Fibroblast of villous mesenchyme (primary cell): ENCODE measurements at places on chromosomes 6 and 20. TPM values are rescaled to one million over a fixed set of nuclear protein-coding genes. Genes with fewer than 3 reads are reported as not detected.

The SYNDIG1 gene
- total RNA-seq = under 0.01 TPM in 1 of 2 replicates, not detected in the other

- DNase-seq = peak; percentile 27
These were observed 17.1 kb upstream of the BEND3 start for GRCh38 chr6:107132330-107132954.

GRCh38 chr6:25013246-25013645 lies 77.5 kb upstream of the RIPOR2 start:
- DNase-seq = no peak

DNA sequence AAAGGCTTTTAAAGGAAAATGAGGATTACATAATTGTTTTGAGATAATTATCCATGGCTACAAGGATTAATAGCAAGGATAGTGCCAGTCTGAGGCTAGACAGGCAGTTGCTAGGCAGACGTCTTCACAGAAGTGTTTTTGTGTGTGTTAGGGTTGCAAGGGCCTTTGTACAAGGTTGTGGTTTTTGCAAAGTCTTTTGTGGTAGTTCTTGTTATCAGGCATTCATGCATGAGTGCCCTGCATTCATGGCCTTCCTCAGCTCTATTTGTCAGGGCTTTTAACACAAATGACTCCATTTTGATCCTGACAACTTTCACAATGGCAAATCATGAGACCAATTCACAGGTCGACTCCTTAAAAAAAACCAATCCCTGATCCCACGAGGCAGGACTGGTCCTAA lies 68.1 kb upstream of the TXNDC5 start:
- DNase-seq = no peak

The LAMA2 gene
- 40.2 and 49.6 TPM in 2 replicates for total RNA-seq

- no peak for DNase-seq
These were observed 91.7 kb downstream of the JARID2 start for GRCh38 chr6:15337582-15337981.

The MYBL2 gene
- 11.7 and 13.2 TPM in 2 replicates for total RNA-seq

DNA sequence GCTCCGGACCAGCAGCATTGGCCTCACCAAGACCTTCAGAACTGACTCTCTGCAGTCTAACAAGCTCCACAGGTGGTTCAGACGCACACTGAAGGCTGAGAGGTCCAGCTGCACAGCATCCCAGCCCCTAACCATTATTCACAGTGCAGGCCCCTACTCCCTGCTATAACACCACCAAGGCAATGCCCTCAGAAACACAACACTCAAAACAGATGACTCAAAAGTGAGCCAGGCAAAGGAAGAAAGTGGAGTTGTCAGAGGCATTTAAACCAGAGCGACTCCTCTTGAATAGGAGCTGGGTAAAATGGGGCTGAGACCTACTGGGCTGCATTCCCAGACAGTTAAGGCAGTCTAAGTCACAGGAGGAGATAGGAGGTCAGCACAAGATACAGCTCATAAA lies 20.5 kb upstream of the MC3R start:
- no peak for DNase-seq

DNA sequence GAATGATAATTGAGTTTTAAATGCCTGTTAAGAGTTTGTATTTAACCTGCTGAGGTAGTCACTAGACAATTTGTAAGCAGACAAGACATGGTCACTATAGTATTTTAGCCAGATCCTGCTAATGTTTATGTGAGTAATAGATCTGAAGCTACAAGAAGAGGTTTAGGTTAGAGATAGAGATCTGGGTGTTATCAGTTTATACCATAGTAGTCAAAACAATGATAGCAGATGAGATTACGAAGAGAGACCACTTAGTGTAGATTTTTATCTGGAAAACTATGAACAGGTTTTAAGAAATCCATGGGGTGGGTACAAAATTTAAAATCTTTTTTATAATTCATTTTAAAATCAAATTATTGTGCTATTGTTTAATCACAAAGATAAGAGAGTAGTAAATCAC lies 47.5 kb downstream of the PHIP start:
- no peak for DNase-seq

The TGM3 gene
- total RNA-seq = not detected in 2 replicates

The DUSP15 gene
- total RNA-seq = 0.32 TPM in 1 of 2 replicates, not detected in the other

DNA sequence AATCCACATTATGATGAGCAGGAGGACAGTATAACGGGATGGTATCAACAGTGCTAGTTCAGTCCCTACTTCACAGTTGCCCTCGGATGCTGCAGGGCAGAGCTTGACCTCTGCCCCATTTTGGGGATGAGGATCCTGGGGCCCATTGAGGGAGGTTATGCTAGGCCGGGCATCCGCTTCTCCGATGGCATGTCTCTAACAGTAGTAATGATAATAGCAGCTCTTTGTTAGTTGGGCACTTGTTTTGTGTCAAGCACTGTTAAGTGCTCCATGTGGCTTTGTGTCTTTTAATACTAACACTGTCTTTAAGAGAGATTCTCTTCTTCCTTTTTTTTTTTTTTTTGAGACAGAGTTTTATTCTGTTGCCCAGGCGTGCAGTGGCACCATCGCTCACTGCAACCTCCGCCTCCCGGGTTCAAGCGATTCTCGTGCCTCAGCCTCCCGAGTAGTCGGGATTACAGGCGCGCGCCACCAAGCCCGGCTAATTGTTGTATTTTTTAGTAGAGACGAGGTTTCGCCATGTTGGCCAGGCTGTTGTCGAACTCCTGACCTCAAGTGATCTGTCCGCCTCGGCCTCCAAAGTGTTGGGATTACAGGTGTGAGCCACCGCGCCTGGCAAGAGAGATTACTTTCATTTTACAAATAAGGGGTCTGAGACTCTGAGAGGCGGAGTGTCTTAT lies 1.1 kb downstream of the MAPRE1 start:
- DNase-seq = peak; percentile 11

DNA sequence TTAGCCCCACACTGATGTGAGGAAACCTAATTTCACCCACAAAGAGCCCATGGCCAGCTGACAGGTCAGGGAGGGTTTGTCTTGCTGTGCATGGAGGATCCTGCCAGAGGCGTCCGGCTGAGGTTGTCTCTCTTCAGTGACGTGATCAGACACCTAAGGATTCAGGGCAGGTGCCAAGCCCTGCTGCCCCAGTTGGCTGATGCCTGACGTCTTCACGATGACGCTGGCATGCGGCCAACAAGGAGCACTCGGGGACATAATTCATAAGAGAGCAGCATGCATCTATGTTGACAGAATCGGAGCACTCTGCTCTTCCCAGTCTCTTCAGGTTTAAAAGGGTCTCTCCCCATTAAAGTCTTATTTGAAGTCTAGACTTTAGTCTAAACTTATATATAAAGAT lies 47.8 kb downstream of the PSMB1 start:
- no peak for DNase-seq

DNA sequence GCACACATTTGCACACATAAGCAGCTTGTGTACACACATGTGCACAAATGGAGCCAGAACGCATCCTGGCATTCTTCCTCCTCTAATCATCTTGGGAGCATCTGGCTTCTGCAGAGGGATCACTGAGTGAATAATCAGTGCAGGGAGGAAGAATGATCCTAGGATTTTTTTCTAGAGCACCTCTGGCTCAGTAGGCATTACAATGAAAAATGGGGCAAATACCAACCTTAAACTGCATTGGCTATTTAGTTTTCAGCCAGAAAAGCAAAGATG lies 205.7 kb upstream of the TCF21 start:
- DNase-seq = peak; percentile 49

The GPLD1 gene
- under 0.01 and 0.43 TPM in 2 replicates for total RNA-seq

GRCh38 chr6:139367810-139368351 lies 6.6 kb downstream of the CITED2 start:
- DNase-seq = peak; percentile 43

DNA sequence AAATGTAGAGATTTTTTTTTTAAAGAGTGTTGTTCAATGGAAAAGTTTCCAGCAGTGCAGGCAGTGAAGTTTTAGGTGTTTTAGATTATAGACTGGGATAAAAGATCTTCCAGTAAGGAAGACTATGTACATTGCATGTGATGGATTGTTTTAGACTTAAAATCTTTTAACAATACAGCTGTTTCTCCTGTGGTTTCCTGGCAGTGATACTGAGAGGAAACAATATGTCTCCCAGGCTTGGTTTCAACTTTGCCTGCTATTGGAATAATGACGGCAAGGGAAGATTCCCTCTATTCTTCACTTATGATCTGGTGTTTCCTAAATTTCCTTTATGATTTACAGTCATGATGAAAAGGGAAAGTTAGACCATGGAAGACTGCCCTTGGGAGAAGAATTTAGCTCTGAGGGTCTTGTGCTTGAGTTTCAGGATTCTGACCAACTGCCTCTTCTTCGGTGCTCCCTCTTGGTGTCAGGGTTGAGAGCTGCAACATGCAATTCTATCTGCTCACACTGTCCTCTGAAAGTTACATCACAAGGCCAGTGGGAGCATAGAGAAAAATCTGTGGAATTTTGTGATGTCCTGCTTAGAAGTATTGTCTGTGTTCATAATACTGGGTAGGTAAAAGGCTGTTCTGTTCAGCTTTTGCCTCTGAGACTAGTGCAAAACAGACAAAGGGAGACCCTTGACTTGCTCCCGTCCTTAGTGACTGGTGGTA lies 262.8 kb upstream of the MAN1A1 start:
- no peak for DNase-seq

The RPP21 gene
- 26.3 and 45.4 TPM in 2 replicates for total RNA-seq

GRCh38 chr20:58989196-58989595 lies 8.1 kb downstream of the NELFCD start:
- DNase-seq = no peak

The ZNF341 gene
- 0.64 and 1.3 TPM in 2 replicates for total RNA-seq

GRCh38 chr6:43090559-43090956 lies 14.4 kb downstream of the PTK7 start:
- peak; percentile 54 for DNase-seq

The ZC2HC1B gene
- total RNA-seq = not detected in 2 replicates

GRCh38 chr6:20056350-20056992 lies 155.8 kb downstream of the MBOAT1 start:
- DNase-seq = peak; percentile 66

The MYMX gene
- total RNA-seq = not detected in 2 replicates

DNA sequence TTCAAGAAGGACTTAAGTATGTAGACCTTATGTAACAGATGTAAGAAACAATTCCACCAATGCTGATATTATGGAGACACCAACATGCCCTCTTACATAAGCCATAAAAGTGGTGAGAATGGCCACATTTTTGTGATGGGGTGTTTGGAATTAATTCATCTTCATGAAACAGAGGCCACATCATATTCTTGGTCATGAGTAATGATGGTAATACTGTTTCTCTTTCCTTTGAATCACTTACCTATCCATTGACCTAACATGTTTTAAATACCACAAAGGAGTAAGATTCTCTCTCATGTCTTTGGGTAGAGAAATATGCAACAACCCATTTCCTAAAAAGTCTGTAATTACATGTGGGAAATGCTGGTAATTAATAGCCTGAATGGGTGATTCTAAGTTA lies 545.4 kb upstream of the FLRT3 start:
- DNase-seq = no peak
